ENCODE measurements at places on chromosomes 2 and 18.
A peak's percentile ranks its signal among the peaks of the same experiment; 100 is the strongest.

GRCh38 chr2:1784986-1785617, 40.8 kb upstream of the PXDN start:
- DNase-seq: no peak

DNA sequence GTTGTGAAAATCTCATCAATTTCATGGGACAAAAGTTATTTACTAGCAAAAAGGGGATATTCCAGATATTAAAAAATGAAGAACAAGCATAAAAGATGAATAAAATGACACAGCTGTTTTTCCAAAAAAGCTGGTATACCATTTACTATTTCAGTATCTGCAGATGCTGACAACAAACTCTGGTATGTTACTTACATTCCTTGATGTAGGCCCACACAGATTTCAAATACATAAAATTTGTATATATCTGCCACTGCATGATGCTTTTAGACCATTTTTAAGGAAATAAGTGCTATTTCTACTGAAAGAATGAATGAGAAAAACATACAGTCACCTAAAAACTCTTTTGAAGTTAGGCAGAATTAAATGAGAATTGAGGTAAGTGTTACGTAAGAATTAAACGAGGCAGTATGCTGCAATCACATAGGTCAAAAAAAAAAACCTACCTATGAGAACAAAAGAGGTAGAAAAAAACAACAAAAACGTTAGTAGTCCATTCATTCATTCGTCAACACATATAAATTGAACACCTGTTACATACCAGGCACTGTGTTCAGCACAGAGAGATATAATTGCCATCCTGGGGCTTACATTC, 32.5 kb downstream of the ARL5A start:
- no peak for DNase-seq

GRCh38 chr2:11661891-11662435, 8.0 kb downstream of the NTSR2 start:
- DNase-seq: no peak

- DNase-seq: no peak
Measured at GRCh38 chr2:148565272-148565894, 79.2 kb upstream of the EPC2 start.

DNA sequence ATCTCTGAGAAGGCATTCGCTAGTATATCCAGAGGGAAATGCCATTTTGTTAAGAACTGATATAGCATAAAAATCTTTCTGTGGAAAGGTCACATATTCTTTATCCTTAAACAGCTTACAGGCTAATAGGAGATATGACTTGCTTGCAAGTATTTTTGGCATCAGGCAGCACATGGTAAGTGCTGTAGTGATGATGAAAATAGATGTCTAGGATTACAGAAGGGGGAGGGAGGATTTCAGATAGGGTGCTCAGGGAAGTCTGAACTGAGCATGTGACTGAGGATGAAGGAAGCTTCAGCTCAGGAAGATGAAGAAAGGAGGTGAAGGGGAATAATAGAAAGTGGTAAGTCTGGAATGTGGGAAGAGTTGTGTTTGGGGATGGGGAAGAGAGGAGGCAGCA, 158.5 kb upstream of the NOSTRIN start:
- no peak for DNase-seq

GRCh38 chr2:207184768-207185167, 19.0 kb upstream of the KLF7 start:
- DNase-seq: no peak

DNA sequence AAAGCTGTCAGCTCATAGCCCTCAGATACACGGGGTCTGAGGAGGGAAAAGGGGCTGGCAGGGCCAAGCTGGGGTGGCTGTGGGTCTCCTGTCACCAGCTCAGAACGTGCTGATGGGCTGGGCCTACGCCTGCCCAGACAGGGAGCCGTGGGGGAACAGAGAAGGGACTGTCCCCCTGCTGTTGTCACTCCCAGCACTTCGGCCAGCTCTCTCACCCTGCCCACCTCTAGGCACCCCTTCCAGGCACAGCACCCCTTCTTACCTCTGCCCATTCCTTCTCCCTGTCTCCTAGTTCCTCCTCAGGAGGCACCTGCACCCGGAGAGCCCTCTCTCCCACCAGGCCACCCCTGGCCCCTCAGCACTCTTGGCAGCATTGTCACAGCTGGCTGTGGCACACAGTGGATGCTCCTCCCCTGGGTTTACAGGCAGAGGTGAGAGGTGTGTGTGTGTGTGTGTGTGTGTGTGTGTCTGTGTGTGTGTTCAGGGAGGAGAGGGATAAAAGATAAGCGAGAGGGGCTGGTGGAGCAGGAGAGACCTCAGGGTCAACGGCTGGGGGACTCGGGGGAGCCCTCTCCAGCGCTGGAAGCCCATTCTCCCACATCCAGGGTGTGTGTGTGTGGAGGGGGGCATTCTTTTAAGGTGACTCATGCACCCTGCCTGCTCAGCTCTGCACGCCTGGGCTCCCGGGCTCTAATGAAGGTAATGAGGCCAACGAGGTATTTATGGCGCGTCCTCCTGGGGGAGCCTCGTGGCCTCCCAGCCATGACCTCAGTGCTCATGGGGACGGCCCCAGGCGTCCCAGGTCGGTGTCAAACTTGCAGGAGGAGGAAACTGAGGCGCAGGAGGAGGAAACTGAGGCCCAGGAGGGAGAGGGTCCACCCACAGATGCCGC, 66.1 kb upstream of the SMAD7 start:
- DNase-seq: no peak

- DNase-seq: no peak
Measured at GRCh38 chr2:167843217-167843616, 404.2 kb downstream of the STK39 start.

GRCh38 chr2:212147921-212148513, 390.6 kb downstream of the ERBB4 start:
- DNase-seq: no peak

DNA sequence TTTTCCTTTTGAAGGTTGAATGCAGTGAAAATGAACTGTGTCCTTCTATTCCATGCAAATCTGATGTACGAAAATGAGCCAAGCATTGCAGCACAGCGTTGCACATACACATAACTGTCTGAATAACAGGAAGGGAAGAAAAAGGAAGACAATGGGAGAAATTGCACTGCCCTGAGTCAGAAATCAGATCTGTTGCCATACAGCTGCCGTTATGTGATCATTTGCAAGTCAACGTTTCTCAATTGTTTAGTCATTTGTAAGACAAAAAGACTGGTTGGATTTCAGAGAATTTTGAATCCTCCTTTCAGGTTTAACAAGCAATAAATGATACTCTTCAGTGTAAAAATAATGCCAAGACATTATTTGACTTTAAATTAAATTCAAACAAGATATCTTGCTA, 284.1 kb downstream of the DSEL start:
- DNase-seq: no peak

GRCh38 chr2:108399479-108399878, 21.7 kb downstream of the SULT1C4 start:
- DNase-seq: no peak

DNA sequence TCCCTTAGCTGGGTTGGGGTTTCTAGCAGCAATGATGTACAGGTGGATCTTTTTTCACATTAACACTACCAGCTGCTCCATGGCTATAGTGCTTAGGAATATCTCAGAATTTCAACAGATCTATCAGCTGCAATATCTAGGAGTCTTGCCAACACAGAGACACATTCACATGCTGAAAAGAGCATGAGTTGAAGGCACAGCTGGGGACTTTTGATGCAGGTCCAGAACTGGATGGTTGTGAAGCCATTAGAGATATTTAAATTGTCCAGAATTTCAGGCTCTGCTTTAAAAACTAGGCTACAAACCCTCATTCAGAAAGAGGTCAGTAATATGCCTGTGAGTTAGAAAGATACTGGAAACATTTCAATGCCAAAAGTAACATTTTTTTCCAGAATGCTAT, 122.2 kb upstream of the CCDC195 start:
- no peak for DNase-seq

- DNase-seq: no peak
Measured at GRCh38 chr18:37276111-37276890, 289.3 kb downstream of the CELF4 start.

GRCh38 chr2:224178056-224178455, 139.0 kb upstream of the SERPINE2 start:
- no peak for DNase-seq

DNA sequence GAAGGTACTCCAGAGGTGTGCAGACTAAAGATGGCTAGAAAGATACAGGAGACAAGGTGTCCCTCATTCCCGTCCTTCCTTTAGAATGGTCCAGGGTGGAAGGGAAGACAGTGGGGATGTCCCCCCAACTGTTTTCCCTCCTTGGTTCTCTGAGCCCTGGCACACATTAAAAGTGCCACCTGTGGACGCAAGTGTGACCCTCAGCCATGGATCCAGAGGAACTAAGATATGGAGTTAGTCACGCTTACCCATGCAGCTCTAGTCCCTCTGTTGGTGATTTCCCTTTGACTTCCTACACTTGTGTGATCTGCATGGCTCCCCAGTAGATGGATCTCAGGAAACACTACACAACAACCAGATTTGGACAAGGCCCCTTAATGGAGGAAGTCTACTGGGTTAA, 113.1 kb upstream of the SRD5A2 start:
- DNase-seq: no peak

DNA sequence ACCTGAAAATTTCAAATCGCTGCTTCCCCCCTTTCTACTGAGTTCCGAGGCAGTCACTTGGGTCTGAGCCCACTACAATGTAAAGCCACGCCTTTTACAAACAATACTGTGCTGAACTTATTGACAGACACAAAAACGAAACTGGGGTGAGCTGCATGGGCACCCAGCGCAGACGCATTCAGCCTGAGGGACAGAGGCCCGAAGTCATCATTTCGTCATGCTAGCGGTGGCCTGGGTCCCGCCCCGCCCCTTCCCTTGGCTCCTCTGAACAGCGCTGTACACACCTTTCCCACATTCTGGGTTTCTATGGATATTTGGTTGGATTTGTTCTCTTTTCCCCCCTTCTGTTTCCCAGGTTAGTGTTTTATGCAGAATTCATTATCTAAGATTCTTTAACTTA, 71.7 kb downstream of the EIPR1 start:
- no peak for DNase-seq

DNA sequence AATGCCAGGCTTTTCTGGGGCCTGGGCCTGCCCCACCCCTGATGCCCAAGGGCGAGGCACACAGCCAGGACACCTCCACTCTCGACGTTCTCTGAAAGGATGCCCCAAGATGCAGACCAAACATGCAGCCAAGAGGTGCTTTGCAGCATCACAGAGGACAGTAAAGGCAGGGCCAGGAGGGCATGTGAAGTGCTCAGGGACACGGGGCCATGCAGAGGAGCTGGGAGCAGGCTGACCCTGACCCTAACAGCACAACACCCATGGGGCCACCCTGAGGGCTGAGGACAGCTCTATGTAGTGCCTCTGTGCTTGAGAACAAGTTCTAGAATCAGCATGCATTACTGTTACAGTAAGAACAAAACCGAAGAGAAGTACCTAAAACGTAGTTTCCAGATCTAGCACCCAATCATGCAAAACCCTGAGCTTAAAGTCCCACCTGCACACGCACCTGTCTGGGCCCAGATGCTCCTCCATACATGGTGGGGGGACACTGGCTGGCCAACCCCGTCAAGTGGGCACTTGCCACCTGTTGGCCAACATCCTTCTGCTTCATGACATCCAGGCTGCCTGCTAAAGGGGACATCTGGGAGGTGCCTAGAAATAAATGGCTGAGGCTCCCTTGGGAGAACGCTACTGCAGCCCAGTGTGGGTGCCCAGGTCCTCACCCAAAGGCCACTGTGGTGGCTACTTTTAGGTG, 15.4 kb downstream of the HS6ST1 start:
- no peak for DNase-seq

DNA sequence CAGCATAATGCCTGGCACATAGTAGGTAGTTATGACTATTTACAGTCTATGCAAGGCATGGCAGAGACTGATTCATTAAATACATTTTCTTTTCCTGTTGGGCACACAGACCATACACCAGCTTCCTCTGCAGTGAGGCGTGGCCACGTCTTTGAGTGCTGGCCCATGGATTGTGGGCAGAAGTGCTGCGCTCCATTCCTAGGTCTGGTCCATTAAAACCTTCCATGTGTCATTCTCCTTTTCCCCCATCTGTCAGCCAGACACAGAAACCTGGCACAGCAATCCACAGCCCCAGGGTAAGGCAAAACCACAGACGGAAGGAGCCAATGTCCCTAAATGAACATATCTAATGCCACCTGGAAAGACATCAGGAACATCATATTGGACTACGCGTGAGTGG, 141.9 kb downstream of the TTC32 start:
- peak; percentile 4 for DNase-seq

GRCh38 chr2:201942531-201942930, 91.1 kb upstream of the FZD7 start:
- DNase-seq: no peak

DNA sequence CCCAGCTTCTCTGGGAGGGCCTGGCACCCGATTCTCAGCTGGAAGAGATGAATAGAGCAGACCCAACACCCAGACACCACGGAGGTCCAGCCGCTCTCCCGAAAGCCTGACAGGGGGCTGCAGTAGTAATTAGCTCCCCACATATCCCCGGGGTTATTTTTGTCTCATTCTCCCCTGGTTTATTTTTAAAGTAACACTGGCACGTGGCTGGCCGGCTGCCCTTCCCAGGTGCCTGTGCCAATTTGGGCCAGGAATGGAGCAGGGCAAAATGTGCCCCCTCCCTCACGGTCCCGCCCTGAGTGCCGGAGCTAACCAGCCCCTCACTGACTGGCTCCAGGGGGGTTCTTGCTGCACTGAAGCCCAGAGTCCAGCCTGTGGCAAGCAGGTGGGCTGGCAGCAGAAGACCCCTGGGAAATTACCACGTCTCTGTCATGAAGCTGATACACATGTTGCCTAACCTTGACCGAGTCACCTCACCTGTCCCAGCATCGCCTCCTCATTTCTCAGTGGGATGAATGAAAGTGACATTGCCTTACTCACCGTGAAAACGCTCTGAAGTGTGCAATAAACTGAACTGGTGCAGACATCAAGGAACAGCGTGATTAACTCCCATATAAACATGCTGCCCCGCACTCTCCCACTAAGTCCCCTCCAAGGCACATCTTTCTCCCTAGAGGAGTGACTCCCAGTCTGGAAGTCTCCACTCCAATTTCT, 18.4 kb downstream of the KCNK3 start:
- DNase-seq: peak; percentile 20

All from C1 segment of cervical spinal cord (tissue), 14 donors.